Choroid plexus epithelial cell (primary cell): ENCODE measurements at places on chromosomes 1 and 21.

DNA sequence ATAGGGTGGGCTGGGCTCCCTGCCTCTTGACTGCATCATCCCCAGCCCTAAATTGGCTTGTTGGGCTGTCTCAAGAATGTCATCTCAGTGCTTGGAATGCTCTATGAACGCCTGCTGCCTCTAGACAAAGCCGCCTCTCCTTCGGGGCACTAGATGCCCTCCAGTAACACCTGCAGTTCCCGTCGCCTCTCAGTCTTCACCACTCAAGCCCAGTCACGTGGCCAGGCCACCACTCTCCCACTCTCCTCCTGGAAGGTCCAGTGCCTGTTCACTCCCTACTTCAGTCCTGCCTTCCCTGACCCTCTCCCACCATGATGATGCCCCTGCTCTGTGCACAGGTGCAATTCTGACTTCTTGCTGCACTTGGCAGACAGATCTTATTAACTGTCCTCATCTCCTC lies 7.0 kb downstream of the TAS1R2 start:
- no peak for DNase-seq

DNA sequence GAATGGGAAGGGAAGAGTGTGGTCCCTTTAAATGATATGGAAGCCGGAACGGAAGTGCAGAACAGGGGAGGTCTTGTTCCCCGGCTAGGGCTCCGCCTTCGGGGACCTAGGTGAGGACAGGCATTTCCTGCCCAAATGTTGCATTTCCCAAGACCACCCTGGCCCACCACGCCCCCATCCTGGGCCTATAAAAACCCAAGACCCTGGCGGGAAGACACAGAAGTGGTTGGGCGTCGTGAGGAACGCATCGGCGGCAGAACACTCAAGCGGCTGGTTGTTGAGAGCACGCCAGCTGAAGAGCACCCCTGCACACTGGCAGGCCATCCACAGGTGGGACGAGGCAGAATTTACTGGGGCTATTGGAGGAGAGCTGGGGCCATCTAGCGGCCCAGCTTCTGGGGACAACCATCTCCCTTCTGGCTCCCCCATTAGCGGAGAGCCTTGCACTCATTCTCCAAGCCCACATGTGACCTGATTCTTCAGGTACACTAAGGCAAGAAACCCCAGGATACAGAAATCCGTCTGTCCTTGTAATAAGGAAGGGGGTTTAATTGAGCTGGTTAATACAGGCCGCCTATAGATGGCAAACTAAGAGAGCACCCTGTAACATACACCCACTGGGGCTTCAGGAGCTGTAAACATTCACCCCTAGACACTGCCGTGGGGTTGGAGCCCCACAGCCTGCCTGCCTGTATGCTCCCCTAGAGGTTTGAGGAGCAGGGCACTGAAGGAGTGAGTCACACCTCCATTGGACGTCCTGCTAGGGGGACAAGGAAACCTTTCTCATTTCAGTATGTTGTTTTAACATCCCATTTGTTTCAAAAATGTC lies 1327.9 kb downstream of the BRINP3 start:
- no peak for DNase-seq

DNA sequence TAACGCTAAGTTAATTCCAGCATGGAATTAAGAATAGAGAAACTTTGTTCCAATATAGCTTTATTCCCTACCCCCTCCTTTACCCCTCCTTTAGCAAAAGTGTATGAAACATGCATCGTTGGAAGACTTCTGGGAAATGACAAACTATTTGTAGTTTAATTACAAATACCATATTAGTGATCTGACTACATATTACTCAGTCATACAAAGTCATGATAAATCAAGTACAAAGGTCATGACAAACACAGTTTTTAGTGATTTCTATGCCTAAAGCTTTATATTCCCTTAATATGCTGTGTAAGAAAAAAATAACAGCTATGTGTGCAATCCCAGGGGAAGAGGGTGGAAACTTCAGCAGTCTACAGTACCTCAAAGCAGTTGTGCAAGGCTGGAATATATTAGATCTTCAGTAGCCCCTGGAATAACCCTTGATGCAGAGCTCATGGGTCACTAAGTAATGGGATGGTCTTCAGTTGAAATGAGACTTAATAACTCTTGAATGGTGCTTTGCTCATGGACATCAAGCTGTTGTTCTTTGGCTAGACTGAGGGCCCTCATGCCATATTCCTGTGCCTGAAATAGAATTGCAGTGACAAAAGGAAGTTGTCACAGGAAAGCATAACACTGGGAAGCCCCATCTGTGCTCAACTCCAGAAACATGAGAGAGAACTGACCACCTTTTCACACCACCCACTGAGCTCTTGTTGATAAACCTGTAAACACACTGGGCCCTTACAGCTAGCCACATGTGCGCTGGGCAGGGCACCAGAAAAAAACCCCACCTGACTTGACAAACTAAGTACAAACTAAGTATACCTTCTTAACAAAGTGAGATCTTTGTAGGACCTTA lies 25.3 kb downstream of the ZMYND12 start:
- DNase-seq: no peak

- DNase-seq: no peak
Measured at GRCh38 chr1:221753828-221754188, 11.9 kb upstream of the DUSP10 start.

DNA sequence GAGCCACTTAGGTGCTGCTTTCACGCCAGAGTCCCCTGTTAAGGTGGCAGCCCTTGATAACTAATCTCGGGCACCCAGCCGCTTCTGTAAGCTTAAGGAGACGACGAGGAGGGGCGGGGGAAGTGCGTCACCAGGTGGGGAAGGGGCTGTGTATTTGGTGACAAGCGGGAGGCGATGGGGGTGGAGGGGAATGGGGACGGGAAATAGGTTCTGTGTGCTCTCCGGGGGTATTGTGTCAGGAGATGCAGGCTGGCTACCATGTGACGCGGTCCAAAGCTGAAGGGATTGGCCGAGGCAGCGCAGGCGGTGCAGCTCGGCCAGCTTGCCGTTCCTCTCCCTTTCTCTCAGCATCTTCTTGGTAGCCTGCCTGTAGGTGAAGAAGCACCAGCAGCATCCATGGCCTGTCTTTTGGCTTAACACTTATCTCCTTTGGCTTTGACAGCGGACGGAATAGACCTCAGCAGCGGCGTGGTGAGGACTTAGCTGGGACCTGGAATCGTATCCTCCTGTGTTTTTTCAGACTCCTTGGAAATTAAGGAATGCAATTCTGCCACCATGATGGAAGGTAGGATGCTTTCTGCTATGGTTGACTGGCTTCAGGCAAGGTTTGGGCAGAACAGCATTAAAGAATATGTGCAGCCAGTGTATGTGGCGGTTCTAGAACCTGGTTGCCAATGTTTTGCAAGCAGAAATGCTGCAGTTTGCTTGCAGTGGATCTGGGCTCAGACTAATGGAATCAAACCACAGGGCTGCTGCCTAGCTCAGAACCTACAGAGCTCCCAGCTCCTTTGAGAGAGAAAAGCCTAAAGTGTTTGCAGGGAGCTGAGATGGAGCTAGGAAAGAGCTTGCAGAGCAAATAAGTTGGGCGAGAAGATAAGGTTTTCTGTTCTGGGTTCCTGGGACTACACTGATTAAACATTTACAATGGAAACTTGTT lies at the start of gene SGIP1:
Gene SGIP1 (plus strand): TSS at position 350 of the 937 bp plus-strand sequence. CDS start 206 bp downstream, at position 556.
- peak; percentile 91 for DNase-seq

DNA sequence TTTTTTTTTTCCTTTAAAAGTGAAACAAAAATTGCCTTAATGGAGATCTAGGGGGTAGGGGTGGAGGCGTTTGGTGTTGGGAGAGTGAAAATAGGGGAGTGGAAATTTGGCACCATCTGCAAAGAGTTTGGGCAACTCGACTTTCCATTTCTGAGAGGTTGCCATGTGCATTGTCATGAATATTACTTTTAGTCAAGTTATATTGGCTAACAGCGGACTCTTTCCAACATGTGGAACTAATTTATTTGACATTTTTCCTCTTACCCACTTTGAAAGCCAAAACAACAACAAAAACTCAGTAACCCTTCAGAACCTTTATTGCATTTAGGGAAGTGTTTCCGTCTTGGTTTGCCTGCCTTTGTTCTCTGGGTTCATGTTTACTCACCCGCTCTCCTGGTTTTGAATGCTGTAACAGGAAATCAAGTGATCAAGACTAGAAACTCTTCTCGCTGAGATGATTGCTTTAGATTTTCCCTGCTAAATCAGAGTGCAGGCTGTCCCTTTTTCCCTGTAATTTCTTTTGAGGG lies 70.4 kb downstream of the CACHD1 start:
- DNase-seq: peak; percentile 42

DNA sequence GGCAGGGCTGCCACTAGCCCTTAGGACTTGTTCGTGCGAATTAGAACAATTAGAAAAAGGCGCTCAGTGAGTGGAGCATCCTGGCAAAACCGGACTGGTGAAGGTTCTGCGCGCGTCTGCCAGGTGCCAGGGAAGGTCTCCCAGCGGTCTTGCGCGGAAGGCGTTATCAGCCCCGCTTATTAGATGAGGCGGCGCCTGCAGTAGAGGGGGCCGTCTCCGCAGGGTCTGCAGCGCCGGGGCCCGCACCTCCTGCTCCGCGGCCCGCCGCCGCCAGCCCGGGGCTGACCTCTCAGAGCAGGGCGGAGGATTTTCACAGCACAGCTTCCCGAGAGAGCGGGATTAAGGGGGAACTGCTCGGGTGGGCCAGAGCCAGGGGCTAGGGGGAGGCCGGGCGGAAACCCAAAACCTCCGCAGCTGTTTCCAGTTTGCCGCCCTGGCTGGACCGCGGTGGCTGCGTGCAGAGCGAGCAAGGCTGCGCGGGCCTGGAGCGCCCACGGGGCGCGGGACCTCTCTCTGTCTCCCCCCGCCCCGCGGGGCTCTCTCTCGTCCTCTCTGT lies 155.2 kb downstream of the FOXD2 start:
- no peak for DNase-seq
